Mucosa of descending colon (tissue), 3 donors: ENCODE measurements at places on chromosomes 6 and 20.

GRCh38 chr6:143902827-143903226 is 38.6 kb downstream of the ZC2HC1B start:
- DNase-seq: no peak

GRCh38 chr20:59121714-59122565 is 41.7 kb upstream of the ZNF831 start:
- no peak for DNase-seq

- DNase-seq: no peak
These were observed 27.8 kb downstream of the PRPH2 start for GRCh38 chr6:42694586-42694985.

DNA sequence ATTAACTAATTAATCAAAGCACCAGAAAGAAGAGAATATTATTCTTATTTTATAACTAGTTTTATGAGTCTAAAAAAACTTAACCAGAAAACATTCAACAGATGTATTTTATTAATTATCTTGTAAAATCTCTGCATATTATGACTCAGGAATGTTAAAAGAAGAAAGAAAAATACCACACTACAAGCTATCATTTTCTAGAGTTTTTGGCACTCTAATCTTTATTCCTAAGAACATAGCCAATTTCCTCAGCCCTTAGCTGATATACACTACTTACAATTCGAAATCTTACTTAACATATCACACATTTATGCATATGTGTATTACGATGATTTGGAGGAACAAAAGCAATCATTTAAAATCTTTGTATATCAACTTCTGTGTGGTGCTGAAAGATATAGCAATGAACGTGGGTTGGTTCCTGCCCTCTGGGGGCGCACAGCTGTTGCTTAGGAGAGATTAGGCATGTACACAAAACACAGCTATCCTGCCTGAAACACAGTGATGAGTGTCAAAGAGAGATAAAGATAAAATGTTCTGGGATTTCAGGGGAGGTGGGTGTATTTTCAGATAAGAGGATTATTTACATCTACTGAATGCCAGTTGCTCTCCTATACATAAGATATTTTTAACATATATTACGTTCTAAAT is 404.5 kb downstream of the SYNE1 start:
- no peak for DNase-seq

GRCh38 chr20:55054453-55054852 is 579.1 kb downstream of the DOK5 start:
- DNase-seq: no peak

DNA sequence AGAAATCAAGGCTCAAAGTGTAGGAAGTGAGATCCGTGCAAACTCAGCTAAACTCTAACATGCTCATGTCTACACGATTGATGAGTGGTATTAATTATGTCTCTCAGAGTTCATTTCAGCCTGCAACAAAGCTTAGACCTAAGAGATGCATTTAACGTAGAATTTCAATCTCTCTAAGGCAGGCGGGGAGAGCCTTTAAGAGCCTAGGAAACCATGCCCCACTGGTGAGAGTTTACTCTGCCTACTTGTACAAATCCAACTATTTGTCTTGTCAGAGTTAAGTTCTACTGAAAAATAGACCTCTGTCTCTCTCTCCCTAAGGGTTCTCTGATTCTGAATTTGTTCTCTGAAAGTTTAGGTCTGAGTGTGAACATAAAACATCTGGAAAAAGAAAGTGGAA is 100.9 kb downstream of the SPTLC3 start:
- no peak for DNase-seq

- DNase-seq: no peak
These were observed 17.2 kb downstream of the UNC5CL start for GRCh38 chr6:41021832-41022231.

DNA sequence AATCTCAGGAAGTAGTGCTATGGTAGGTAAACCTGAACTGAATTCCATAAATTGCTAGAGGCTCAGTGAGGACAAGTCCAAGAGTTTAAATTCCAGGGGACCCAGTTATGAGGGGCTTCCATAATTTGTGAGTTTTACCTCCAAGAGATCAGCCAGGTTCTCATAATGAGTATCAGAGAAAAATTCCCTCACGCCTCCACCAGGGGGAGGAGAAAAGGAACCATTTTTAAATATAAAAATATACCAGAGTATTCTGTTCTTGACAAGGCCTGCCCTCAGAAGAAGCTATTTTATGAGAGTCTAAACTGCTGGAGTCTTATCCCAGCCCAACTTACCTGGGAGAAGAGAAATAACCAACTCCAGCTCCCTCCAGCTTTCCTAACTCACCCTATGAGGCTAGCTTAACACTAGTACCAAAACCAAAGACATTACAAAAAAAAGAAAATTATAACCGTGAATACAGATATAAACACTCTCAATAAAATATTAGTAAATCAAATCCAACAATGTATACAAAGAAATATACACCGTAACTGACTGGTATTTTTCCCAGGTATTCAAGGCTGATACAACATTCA is 158.7 kb downstream of the TFAP2A start:
- no peak for DNase-seq

DNA sequence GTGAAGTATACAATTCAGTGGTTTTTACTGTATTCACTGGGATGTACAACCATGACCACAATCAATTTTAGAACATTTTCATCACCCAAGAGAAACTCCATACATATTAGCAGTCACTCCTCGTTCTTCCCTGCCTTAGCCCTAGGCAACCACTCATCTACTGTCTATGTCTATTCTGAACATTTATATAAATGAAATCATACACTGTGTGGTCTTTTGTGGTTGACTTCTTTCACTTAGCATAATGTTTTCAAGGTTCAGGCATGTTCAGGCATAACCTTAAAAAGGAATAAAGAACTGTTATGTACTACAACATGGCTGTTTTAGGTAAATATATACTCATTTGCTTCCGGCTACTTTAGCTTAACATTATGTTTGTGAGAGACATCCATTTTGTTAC is 37.3 kb downstream of the BLTP3A start:
- DNase-seq: no peak

- DNase-seq: no peak
These were observed 56.6 kb upstream of the SUPT3H start for GRCh38 chr6:45434381-45434700.

- no peak for DNase-seq
These were observed 510.5 kb downstream of the PHF3 start for GRCh38 chr6:64146094-64146493.

GRCh38 chr6:104281370-104281769 is 578.3 kb downstream of the HACE1 start:
- DNase-seq: peak; percentile 19

- DNase-seq: no peak
These were observed 117.9 kb upstream of the AKAP12 start for GRCh38 chr6:151121900-151122299.

GRCh38 chr6:139536751-139537617 is 162.5 kb upstream of the CITED2 start:
- peak; percentile 50 for DNase-seq

DNA sequence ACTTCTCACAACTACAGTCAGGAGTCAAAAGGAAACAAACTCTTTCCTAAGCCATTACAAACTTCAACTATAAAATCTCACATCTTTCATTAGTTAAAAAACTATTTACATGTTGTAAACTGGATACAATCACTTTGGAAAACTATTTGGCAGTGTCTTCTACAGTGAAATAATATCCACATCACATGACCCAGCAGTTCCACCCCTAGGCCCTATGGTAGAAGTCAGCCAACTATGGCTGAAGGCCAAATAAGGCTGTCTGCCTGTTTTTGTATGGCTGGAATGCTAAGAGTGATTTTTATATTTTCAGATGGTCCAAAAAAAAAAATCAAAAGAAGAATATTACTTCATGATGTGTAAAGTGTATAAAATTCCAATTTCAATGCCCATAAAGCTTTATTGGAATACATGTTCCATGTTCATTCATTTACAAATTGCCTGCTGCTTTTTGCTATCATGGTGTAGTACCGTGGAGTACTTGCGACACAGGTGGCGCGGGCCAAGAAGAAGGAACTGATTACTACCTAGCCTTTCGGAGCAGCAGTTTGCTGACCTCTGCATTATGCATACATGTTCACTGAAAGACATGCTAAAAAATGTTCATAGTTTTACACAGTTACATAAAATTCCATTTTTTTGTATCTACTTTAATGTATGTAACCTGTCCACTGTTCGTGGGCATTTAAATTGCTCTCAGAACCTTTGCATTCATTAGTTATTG is 129.0 kb downstream of the KIF16B start:
- DNase-seq: no peak

DNA sequence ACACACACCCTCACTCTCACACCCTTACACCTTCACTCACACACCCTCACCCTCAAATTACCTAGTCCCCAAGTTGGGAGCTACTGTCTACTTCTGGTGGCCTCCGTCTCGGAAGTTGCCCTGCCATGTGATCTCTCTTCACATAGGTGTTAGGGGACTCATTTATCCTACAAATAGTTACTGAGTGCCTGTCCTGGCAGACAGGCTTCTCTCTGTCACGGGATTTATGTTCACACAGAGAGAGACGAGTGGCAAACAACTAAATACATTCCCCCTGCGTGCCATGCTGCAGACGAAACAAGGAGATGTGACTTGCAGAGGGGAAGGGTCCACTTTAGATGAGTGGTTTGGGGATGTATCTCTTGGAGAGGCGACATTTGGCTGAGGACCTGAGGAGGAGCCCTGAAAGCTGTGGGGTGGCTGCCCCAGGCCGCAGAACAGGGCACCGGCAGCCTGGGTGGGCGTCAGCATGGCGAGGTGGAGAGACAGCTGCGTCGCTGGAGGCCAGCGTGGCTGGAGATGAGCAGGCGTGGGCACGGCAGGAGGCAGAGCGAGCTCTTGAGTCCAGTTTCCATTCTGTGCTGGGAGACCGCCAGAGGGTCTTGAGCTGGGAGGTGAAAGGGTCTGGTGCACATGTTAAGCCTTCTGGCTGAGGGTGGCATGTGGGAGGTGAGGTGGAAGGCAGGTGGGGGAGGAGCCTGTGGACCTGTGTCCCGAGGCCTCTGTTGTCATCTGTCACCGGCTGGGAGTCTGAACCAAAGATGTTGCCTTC is 17.2 kb downstream of the DYNLT1 start:
- no peak for DNase-seq

GRCh38 chr6:34518669-34519365 is 37.3 kb downstream of the SPDEF start:
- DNase-seq: no peak

GRCh38 chr6:89273816-89274215 is 41.3 kb downstream of the GABRR2 start:
- DNase-seq: no peak

- DNase-seq: no peak
These were observed 9.8 kb downstream of the RIPOR3 start for GRCh38 chr20:50681359-50682064.

DNA sequence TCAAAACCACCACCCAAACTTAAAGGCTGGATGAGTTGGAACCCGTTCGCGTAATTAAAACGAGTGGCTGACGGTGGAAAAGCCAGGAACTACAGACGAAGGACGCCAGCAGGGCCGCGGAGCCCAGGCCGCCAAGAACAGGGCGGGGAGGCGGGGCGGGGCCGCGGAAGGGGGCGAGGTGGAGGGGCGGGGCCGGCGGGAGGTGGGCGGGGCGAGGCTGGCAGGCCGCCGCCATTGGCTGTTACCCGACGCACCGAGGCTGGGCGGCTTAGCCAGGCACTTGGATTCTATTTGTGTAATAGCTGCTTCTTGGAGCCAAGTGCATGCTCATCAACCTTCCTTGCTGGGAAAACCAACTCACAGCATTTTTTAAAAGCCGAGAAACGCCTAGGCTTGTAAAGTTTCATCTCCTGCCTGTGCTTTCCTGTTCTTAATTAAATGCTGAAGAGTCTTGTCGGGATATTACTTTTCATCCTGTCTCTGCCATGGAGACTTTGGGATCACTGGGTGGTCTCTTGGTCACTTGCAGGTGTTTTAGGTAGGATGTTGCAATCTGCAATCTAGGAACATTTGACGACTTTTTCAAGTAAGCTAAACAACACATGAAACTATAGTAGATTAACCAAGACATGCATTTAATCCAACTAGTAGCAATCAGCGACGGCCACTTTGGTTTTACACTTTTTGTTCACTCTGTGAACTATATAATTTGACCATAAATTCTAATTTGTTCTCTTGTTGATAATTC is 245.0 kb downstream of the ARID1B start:
- peak; percentile 90 for DNase-seq

DNA sequence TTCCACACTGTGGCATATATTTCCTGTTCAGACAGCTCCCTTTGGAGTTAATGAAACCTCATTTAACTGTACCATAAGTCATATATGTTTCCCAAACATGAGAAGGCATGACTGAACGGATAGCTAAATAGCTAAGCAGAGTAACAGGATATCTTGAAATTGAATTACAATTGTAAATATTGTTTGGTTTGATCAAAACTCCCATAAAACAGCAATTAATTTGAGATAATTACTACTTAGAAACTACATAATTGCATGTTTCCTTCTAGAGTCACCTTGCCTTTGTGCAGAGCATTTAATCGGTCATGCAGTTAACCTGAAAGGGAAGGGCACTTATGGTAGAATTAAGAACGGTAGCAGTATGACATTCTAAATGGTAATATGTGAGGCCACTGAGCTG is 179.0 kb upstream of the MAP3K7 start:
- DNase-seq: no peak

GRCh38 chr6:57173886-57174510 is 1.9 kb downstream of the BAG2 start:
- DNase-seq: no peak

DNA sequence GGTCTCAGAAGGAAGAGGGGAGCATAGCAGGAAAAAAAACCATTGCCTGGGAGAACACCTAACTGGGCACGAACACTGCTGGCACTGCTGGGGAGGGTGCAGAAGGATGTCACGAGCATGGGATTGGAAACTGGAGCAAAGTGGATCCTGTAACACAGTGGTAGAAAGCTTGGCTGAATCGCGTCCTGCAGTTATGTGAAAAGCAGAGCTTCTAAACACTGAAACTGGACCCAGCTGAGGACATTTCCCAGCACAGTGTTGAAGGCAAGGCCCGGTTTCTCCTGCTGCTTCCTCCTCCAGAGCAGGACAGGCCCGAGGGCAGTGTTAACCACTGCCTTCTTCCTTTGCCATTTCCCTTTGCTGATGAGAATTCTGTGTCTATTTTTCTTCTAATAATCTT is 6.7 kb downstream of the APMAP start:
- no peak for DNase-seq

DNA sequence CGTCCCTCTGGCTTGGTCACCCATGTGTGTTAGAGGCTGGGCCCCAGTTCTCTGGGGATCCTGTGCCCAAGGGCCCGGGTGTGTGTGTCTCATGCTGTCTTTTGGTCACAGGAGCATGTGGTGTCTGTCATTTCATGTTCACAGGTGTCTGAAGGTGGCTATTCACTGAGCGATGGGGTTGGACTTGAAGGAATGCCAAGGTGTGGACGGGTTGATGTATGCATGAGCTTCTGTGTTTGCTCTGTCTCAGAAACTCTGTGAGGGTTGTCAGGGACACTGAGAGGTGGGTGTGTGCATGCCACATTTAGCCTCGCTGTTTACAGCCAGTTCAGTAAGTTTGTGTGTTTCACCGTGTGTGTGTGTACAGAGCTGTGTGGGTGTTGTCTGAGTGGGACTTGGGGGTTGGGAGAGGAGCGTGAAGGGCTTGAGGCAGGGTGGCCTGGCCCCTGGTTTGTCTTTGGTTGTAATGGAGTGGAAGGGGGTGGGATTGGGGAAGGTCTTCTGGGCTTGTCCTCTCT is 1.2 kb downstream of the DDR1 start:
- DNase-seq: no peak

- DNase-seq: no peak
These were observed 63.7 kb downstream of the GPX5 start for GRCh38 chr6:28589234-28589956.
